Heart right ventricle (tissue), 16 donors: ENCODE measurements at places on chromosomes 5 and 9. TPM values are rescaled to one million over a fixed set of nuclear protein-coding genes. Genes with fewer than 3 reads are reported as not detected.

The C9orf43 gene
- 0.06 TPM for polyA plus RNA-seq

- DNase-seq, result peak; percentile 60
These were observed at the start of gene GNA14 for GRCh38 chr9:77648234-77649108. TSS of gene GNA14 (minus strand) at chr9:77648322. CDS start at chr9:77647793, 529 bp downstream.

The ISL1 gene
- not detected for polyA plus RNA-seq

- no peak for DNase-seq
These were observed 83.9 kb downstream of the TMEM174 start for GRCh38 chr5:73256862-73257261.

The GABRA6 gene
- not detected for polyA plus RNA-seq

The SLC34A3 gene
- not detected for polyA plus RNA-seq

DNA sequence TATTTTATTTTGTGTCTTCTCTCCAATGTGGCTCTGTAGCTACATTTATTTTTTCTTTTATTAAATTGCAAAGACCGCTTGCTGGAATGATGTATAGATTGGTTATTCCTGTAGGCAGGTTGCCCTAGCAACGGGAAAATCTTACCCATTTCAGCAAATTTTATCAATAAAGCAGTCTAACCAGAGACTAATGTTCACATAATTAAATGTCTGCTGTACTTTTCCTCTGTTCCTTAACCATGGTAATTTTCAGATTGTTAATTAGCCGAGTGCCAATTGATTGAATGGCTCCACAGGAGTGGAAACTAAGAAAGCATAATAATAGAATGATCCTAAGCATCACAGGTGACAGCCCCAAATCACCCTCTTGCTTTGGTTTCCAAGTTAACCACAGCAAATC is 134.8 kb downstream of the BASP1 start:
- no peak for DNase-seq

GRCh38 chr9:38432922-38433510 is 8.8 kb upstream of the IGFBPL1 start:
- no peak for DNase-seq
